Stimulated activated CD4-positive, alpha-beta T cell treated with anti-CD3 and anti-CD28 coated beads, Interleukin-12 subunit alpha, Interleukin-12 subunit beta, amount 100 ng/mL, for 48 hours (primary cell): ENCODE measurements at places on chromosomes 6 and 20.

GRCh38 chr20:11112832-11113231, 439.0 kb upstream of the JAG1 start:
- no peak for DNase-seq

DNA sequence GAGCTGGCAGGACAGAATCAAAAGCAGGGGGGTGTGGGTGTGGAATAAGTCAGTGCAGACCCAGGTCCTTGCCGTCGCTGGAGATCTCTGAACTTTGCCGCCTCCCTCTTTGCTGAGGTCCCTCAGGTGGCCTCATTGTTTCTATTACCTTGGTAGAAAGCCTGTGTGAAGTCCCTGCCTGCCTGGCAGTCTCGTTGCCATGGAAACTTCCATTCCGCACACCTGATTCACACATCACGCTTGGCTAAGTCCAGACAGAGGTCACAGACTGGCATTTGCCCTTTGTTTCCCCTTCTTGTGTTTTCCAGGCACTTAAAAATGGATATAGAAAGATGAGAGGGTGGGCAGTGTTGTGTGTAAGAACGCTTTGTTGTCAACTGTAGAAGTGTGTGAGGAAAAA, 260.6 kb downstream of the PRL start:
- DNase-seq: no peak

- no peak for DNase-seq
Observed at GRCh38 chr6:134249239-134249758, 68.6 kb downstream of the SGK1 start.

DNA sequence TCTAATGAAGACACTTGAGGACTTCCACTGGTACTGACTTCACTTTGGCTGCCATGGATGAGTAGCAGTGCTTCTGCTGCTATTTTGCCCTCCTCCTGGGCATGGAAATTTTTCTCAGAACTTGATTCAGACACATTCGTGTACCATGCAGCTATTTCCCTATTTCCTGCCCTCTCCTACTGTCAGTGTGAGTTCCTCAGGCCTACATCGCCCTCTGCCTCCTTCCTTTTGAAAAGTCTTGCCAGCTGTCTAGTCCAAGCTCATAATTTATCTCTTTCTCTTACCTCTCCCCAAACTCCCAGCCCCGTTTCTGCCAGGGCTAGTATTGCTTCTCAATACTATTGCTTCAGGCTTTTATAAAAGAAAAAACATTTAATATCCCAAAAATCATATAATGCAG, 470.2 kb downstream of the ADGRB3 start:
- no peak for DNase-seq

GRCh38 chr20:8394308-8394945, 262.4 kb downstream of the PLCB1 start:
- DNase-seq: no peak

GRCh38 chr6:1787894-1788293, 178.2 kb downstream of the FOXC1 start:
- no peak for DNase-seq

GRCh38 chr6:20565342-20565741, 31.1 kb downstream of the CDKAL1 start:
- no peak for DNase-seq

DNA sequence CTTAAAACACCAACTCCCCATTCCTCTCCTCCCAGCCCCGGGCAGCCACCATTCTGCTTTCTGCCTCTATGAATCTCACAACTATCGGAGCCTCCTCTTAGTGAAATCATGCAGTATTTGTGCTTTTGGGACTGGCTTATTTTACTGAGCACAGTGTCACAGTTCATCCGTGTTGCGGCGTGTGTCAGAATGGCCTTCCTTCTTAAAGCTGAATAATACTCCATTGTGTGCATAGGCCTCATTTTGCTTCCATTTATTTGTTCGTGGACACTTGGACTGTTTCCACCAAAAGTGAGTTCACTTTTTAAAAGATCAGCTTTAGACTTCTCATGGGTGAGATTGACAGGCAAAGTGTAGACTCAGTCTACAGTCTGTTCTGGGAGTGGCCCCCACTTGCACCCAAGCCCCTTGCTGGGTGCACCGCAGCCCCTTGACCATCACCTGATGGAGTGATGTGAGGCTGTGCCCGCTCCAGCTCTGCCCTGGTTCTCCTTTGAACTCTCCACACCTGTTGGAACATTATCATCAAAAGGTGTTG, 12.6 kb downstream of the DUSP22 start:
- no peak for DNase-seq

DNA sequence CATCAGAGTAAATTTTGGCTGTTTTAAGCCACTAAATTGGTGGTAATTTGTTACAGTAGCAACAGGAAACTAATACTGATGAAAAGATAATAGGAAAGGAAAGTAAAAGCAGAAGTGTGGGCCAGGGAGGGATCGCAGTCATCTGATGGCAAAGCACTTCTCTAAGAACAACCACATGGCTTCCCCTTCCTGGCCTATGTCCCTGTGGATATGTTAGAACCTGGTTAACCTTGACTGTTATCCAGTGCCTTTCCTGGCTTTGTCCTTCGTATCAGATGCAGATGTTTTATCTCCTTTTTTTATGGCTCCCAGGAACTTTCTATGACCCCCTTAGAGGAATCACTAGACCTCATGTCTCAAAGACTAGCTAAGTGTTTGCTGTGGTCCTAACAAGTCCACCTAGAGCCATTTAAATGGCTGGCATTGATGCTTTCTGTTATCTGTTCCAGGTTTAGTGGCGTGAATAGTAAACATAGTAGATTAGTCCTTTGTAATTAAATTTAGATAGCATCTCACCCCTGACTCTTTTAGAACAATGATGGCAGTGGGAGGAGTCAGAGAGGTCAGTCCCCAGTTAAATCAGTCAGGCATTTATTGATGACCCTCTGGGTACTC, 79.2 kb upstream of the PHACTR2 start:
- no peak for DNase-seq

DNA sequence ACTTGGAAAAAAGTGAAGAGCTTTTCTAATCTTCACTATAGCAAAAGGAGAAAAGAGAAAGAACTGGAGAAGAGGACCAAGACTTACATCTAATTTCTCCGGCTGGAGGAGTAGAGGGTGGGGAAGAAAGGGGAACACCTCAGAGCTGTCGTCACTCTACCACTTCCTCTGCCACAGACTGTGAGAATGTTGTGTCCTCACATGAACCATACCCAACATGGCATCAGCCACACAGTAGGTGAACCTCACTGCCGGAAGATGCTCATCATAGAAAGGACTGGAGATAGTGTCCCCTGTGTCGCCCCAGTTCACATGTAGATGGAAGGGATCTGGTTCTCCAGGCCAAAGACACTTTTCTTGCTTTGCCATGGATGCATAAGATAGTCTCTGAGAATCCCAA, 604.4 kb upstream of the NOX3 start:
- DNase-seq: no peak

DNA sequence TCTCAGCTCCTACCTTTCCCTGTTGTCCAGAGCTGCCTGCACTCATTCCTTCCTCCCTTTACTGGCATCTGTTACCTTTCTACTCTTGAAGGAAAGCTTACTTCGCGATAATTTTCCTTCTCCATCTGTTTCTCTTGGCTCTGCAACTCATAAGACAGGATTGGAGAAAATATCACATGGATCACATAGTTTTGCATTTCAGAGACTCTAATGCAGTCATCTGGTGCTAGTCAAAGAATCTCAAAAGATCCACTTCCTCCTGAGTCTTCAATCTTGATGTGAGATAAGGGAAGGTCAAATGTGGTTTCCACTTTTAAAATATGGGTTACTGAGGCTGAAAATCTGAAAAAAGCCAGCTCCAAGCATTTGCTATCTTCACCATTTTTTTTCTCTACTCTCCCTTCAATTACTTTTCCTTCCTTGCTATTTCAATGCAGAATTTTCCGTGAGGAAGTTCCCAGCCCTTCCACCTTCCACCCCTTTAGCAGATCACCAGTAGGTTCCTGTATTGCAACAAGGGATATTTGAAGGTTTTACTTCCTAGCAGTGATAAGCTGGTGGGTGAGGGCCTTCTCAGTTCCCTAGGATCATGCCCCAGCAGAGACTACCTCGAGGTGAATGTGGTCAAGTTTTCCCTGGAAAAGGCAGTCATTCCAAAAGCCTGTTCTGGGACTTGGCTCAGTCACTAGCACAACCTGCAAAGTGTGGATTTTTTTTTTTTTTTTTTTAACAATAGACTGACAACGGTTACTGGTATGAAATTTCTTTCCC, 62.8 kb upstream of the LRRC1 start:
- DNase-seq: no peak

- no peak for DNase-seq
Observed at GRCh38 chr6:137794516-137795201, 72.4 kb upstream of the TNFAIP3 start.

- no peak for DNase-seq
Observed at GRCh38 chr6:319177-320131, 27.2 kb downstream of the DUSP22 start.

GRCh38 chr6:91317247-91317835, 730.5 kb upstream of the MAP3K7 start:
- no peak for DNase-seq

DNA sequence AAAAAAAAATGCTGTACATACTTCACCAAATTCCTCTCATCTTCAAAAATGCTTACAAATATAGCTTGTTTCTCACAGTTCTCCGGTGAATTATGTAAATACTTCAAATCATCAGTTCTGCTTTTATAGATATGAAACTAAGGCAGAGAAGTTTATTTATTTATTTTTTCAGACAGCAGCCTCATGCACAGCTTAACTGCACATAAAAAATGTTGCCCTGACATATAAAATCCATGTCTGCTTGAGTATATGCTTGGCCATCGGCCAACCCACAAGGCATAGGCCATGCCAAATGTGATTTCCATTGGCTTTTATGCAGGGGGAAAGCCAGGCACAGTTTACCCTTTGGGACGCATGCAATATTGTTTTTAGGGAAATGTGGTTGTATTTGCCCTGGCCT, 57.3 kb upstream of the PHACTR2 start:
- DNase-seq: no peak

DNA sequence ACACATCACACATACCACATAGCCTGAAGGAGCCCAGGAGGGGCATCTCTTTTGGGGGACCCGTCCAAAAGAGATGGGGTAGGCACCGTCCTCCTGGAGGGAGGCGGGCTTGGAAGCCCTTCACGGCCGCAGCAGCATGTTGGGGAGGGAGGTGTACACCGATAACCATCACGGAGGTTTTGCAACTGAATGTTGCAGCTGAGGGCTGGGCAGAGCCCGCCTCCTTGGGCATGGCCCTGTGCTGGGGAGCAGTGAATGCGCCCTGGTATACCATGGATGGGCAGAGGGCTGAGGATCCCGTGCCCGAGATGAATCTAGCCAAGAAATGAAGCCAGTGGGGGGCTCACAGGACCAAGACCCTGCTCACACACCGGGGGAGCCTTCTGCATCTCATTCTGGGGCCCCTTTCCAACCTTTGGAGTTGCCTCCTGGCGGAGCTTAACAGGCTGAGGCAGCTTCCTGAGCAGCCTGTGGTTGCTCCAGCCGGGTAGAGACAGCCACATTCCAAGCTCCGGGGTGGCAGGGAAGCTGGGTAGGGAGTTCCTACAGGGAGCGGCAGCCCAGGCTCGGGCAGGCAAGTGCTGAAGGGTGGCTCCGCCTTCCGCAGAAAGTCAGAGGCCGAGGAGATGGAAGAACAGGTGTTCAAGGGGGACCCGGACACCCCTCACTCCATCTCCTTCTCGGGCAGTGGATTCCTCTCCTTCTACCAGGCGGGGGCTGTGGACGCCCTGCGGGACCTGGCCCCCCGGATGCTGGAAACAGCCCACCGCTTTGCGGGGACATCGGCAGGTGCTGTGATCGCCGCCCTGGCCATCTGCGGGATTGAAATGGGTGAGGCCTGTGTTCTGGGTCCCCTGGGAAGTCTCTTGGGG, at the start of gene PNPLA1:
TSS of gene PNPLA1 (plus strand) at position 227 of the 872 bp plus-strand sequence. CDS start at position 627, 400 bp downstream.
- no peak for DNase-seq

GRCh38 chr6:106181664-106182418, 95.7 kb downstream of the PRDM1 start:
- no peak for DNase-seq

DNA sequence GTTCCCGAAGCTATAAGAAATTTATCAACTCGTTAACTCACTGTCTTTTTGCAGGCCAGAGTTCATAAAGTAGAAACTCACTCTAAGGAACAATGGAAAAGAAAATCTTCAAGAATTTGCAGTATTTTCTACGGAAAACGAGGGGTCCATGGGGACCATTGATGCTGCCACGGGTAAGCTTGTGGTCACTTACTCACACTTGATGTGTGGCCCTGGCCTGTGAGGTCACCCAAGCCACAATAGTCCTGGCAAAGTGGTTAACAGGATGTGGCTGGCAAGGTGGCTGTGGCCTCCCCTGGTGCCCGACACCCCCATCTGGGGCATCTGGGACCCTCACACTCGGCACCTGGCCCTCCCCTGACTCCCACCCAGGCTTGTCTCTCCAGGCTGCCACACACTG, 123.4 kb downstream of the C6orf118 start:
- DNase-seq: no peak

- DNase-seq: no peak
Observed at GRCh38 chr6:44333273-44333919, 9.1 kb upstream of the SPATS1 start.

GRCh38 chr6:37036146-37036545, 30.7 kb downstream of the FGD2 start:
- DNase-seq: no peak

GRCh38 chr6:166597711-166598440, 11.4 kb upstream of the RAMACL start:
- no peak for DNase-seq

DNA sequence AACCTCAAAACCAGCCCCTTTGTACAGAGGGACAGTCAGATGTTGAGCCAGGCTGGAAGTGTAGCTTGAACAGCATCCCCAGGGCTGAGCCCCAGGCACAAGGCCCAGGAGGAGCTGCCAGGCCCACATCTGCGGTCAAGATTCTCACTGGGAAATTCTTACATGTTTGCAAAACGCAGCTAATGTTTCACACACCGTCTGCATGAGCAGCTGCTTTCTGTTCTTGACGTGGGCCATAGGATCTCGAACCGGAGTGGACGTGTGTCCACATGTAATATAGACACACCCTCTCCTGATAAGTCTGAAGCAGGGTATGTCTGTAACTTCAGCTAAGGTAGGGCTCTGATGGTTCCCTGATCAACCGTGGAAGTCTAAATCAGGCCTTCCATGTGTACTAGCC, 41.3 kb upstream of the TRAF3IP2 start:
- DNase-seq: no peak

DNA sequence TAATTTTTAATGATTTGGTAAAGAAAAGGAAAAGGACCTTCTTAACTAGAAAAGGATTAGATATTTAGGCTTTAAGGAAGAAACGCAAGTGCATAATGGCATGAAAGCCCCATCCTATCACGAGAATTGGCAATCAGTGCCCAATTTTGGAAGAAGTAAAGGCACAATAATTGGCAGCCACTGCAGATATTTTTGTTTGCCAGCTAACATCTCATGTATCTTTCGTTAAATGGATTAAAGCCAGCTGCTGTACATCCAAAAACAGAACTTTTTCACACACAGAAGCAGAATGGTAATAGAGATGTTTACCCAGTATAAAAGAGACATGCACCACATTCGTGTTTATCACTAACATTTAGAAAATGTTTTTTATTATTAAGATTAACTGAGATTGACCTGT, 180.3 kb downstream of the C6orf118 start:
- DNase-seq: no peak

GRCh38 chr6:108766886-108767285, 81.3 kb upstream of the ARMC2 start:
- DNase-seq: no peak

GRCh38 chr6:12485226-12485764, 195.1 kb downstream of the EDN1 start:
- DNase-seq: no peak
